ENCODE measurements at places on chromosomes 7 and 10. TPM values are rescaled to one million over a fixed set of nuclear protein-coding genes. Genes with fewer than 3 reads are reported as not detected.

GRCh38 chr7:120273476-120273975 is 551 bp downstream of the KCND2 start:
- H3K27me3 ChIP-seq, result no peaks in the 10 kb centered on the region
- H3K4me3 ChIP-seq, result peak overlapping the region; percentile 55
- H3K27ac ChIP-seq, result peak overlapping the region; percentile 71
- no peaks in the 10 kb centered on the region for H3K4me1 ChIP-seq

DNA sequence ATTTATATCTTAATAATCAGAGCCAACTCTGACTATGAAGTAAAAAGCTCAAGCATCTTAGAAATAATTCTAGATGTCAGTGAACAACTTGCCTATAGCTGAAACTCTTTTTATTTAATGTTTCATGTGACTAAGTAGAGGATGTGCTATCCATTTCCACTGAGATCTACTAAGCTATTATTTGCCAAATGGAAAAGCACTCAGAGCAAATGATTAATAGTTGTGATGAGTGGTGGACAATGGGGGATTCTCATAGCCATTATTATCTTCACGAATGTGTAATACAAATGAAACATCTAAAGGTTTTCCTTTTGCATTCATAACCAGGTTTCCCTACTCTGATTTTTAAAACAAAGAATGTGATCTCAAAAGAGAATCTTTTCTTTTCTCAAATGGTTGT is 126.6 kb upstream of the GNAI1 start:
- no peak for DNase-seq
- no peak overlapping the region for H3K4me3 ChIP-seq
- H3K4me1 ChIP-seq, result no peaks in the 10 kb centered on the region
- H3K27me3 ChIP-seq, result no peaks in the 10 kb centered on the region

DNA sequence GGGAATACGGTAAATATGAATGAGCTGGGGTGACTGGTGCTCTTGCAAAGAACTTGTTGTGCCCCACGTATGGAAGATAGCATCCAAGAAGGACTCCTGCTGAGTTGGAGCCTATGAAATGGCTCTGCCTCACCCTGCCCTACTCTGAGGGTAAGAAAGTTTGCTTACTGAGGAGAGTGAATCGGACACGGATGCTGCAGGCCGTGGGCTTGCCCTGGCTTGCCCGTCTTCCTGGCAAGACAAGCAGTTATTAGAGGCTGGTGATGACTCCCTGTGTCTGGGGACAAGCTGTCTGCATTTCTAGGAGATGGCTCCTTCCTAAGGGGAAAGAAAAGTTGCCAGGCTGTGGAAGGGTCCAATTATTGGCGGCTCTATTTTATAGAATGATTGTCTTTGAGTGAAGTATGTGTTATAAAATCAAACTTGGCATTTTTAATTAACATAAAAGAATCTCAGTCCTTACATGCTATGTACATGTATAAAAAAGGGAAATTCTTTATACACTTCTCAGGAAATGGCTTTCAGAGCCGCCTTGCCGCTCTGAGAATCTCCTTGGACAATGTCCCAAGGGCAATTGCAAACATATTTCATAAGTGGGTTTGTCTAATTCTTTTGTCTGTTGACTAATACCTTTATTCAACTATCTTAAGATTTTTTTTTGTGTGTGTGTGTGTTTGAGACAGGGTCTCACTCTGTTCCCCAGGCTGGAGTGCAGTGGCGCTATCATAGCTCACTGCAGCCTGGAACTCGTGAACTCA is 64.6 kb downstream of the CYP26A1 start:
- H3K36me3 ChIP-seq, result no peaks in the 10 kb centered on the region
- no peak for DNase-seq
- no peaks in the 10 kb centered on the region for H3K27me3 ChIP-seq
- no peak overlapping the region for H3K4me3 ChIP-seq
- no peaks in the 10 kb centered on the region for H3K4me1 ChIP-seq
- H3K27ac ChIP-seq, result no peak overlapping the region

- H3K4me1 ChIP-seq, result no peaks in the 10 kb centered on the region
- no peak for DNase-seq
- no peak overlapping the region for H3K4me3 ChIP-seq
- no peaks in the 10 kb centered on the region for H3K27me3 ChIP-seq
Measured at GRCh38 chr7:37765872-37766525, 82.4 kb upstream of the NME8 start.

Gene PAPSS2
- 30.2 TPM for total RNA-seq

Gene BAIAP2L1
- total RNA-seq, result 2.1 TPM

Gene SPACDR
- 1.4 TPM for total RNA-seq

Gene PRKCQ
- total RNA-seq, result 2.8 TPM

DNA sequence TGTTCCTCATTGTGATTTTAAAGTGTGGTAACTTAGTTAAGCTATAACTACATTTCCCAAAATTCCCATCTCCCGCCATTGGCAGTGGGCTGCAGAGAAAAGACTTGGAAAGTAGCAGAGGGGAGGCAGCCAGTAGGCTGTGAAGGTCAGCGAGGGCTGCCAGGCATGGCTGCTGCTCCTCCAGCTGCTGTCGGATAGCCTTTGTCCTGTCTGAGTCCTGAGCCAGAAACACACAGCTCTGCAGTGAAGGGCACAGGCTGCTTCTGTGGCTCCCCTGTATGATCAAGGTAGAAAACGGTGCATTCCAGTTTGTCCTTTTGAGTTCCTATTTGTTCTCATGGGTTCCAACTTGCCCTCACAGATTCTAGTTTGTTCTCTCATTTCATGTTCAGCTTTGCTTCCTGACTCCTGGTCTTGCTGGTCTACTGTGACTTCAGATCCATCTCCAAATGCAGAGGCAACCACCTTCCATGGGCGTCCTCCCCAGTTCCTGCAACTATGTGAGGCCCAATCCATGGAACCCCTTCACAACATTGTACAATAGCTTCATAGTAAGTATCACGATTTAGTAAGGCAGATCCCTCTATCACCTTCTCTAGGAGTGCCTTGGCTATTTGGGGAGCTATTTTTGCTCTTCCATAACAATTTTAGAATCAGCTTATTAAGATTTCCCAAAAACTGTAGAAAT is 31.7 kb downstream of the SYPL1 start:
- H3K27ac ChIP-seq, result no peak overlapping the region
- H3K4me3 ChIP-seq, result no peak overlapping the region
- no peaks in the 10 kb centered on the region for H3K36me3 ChIP-seq
- H3K27me3 ChIP-seq, result no peaks in the 10 kb centered on the region
- no peak for DNase-seq

GRCh38 chr10:103786020-103786419 is 69.4 kb downstream of the SH3PXD2A start:
- no peak for DNase-seq
- H3K4me1 ChIP-seq, result peaks cover 3% of the 10 kb centered on the region
- no peaks in the 10 kb centered on the region for H3K36me3 ChIP-seq
- no peak overlapping the region for H3K27ac ChIP-seq
- no peaks in the 10 kb centered on the region for H3K27me3 ChIP-seq

Gene ANTXRL
- total RNA-seq, result not detected

Gene ANXA8L1
- not detected for total RNA-seq

- H3K27me3 ChIP-seq, result no peaks in the 10 kb centered on the region
- peak overlapping the region; percentile 80 for H3K27ac ChIP-seq
- H3K36me3 ChIP-seq, result no peaks in the 10 kb centered on the region
- DNase-seq, result no peak
- H3K4me1 ChIP-seq, result peaks cover 10% of the 10 kb centered on the region
Measured at GRCh38 chr7:130394421-130395195, 14.3 kb downstream of the CPA1 start.

DNA sequence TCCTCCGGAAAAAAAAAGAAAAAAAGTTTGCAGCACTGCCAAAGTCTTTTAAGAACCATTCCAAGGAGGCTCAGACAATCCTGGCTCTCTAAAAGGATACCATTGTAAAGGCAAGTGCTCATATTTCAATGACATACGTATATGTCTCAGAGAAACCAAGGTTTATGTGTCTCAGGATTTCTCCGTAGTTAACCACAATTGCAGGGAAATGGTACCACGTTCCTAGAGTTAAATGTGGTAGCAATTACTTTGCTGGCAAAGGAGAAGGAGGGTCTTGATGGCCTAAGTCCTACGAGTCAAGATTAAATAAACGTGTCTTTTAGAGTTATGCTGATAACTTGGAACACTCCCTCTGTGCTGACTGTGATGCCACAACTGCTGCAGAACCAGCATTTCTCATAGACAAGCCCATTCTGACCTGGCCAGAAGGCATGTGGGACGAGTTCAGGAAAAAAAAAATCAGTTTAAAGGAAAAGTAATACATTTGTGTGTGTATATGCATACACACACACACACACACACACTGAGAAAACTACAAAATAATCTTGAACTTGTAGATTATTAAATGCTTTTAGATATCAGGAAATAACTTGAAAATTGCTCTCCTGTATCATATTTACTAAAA is 245.9 kb downstream of the FGFR2 start:
- H3K27ac ChIP-seq, result peak overlapping the region; percentile 62
- H3K4me3 ChIP-seq, result no peak overlapping the region
- no peaks in the 10 kb centered on the region for H3K36me3 ChIP-seq
- no peaks in the 10 kb centered on the region for H3K27me3 ChIP-seq
- H3K4me1 ChIP-seq, result no peaks in the 10 kb centered on the region
- no peak for DNase-seq

DNA sequence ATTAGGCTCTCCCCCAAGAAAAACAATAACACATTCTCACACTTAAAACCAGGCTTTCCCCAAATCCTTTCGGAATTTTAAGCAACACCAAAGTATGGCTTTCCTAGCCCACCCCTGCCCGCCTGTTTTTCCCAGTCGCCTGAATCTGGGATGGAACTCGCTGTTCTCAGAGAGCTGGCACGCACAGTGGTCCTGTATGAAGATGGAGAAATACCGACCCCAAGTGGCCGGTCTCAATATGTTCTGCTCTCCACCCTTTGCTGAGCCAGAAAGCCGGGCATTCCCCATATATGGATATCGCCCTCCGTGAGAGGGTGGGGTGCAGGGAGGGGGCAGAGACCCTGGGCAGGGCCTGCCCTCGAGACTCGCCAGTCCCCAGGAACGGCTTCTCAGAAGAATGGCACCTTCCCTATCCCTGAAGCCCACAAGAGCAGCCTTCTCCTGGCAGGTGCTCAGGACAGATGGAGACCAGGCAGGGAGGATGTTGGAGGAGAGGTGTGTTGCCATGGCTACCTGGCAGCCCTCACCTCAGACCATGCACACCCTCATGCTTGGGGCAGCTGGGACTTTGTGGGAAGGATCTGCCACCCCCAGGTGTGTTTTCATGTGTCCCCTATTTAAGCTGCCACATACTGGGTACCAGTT is 3.4 kb downstream of the TACR2 start:
- H3K4me3 ChIP-seq, result no peak overlapping the region
- H3K4me1 ChIP-seq, result peaks cover 2% of the 10 kb centered on the region
- peak overlapping the region; percentile 98 for H3K27ac ChIP-seq
- no peaks in the 10 kb centered on the region for H3K36me3 ChIP-seq

Gene PTN
- 20.2 TPM for total RNA-seq

DNA sequence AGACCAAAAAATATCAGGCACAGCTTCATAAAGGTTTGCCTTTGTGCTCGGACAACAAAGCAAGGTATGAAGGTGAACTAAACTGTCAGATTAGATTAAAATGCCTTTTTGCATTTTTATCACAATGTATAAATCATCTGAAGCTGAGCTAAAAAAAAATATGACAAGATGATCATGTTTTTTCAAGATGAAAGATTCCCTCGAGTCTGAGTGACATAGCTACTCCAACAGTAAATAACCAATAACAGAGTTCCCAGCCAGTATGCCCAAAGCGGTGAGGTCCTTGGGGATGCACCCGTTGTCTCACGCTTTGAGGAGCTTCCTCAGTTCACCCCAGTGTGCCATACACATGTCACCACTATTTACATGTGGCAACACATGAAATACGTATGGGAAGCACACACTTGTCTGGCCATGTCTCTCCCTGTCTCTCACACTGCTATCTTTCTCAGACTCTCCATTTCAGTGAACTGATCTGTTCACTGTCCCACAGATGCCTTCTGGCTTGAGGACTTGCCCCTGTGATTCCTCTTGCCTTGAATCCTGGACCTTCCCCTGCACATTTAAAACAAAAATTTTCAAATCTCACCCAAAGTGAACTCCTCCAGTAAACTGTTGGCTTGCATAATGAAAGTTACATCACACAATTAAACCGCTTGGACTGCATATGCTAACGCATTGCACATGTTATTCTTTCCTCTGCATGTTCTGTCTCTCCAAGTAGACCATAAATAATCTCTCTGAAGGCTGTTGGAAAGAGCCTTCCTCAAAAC is 2.6 kb upstream of the PIK3CG start:
- no peak overlapping the region for H3K4me3 ChIP-seq
- H3K27ac ChIP-seq, result no peak overlapping the region
- no peak for DNase-seq
- H3K27me3 ChIP-seq, result no peaks in the 10 kb centered on the region

- no peak for DNase-seq
- no peaks in the 10 kb centered on the region for H3K4me1 ChIP-seq
- H3K4me3 ChIP-seq, result no peak overlapping the region
- H3K27ac ChIP-seq, result no peak overlapping the region
Measured at GRCh38 chr10:24096281-24096680, 112.7 kb upstream of the KIAA1217 start.

DNA sequence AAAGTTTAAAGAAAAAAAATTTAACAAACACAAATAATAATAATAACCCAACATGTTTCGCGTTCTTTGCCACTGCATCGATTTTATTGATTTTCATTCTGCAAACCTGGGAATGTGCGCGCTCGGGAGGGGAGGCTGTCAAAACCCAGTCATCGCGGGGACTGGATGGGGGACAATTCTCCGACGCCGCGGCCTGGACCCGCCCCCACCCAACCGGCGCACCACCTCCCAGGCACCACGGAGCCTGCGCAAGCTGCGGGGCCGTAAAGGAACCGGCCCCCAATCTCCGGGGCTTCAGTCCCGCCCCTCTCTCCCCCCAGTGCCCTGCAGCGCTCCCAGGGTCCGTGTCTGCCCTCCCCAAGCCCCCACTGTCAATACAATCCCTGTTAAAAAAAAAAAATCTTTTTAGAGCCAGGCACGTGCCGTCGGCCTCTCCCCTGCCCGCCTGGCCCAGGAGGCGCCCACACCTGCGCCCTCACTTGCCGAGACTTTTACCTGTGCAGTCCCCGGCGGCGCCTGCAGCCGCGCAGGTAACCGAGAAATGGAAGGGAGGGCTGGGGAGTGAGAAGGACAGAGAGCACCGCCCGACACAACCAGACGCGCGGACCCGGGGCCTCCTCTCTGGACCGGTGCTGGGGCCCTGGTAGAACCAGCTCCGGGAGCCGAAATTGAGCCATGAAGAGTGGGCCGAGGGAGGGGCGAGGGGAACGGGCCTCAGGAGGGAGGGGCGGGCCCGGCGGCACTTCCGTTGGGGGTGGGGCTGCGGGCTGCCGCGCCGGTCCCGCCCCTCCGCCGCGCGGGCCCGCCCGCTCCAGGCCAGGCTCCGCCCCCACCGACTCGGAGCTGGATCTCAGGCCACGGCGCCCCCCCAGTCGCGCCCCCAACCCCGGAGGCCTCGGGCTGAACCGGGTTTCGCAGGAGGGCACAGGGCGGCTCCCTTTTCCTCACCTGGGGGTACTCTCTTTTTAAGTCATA is 7.6 kb upstream of the ZNF503 start:
- no peaks in the 10 kb centered on the region for H3K4me1 ChIP-seq
- H3K36me3 ChIP-seq, result no peaks in the 10 kb centered on the region
- peak overlapping the region; percentile 97 for H3K27ac ChIP-seq
- DNase-seq, result peak; percentile 82
- H3K27me3 ChIP-seq, result no peaks in the 10 kb centered on the region

- H3K4me3 ChIP-seq, result no peak overlapping the region
- no peaks in the 10 kb centered on the region for H3K4me1 ChIP-seq
- H3K27me3 ChIP-seq, result no peaks in the 10 kb centered on the region
- no peak overlapping the region for H3K27ac ChIP-seq
- DNase-seq, result no peak
- H3K36me3 ChIP-seq, result no peaks in the 10 kb centered on the region
Measured at GRCh38 chr10:116972131-116972530, 32.9 kb downstream of the SHTN1 start.

GRCh38 chr10:77602913-77603533 is 34.6 kb downstream of the KCNMA1 start:
- no peaks in the 10 kb centered on the region for H3K27me3 ChIP-seq
- no peak for DNase-seq
- H3K4me3 ChIP-seq, result no peak overlapping the region
- H3K4me1 ChIP-seq, result no peaks in the 10 kb centered on the region
- H3K36me3 ChIP-seq, result no peaks in the 10 kb centered on the region

Gene ZNF746
- total RNA-seq, result 23.4 TPM
